ENCODE measurements at places on chromosomes 11 and 22.

DNA sequence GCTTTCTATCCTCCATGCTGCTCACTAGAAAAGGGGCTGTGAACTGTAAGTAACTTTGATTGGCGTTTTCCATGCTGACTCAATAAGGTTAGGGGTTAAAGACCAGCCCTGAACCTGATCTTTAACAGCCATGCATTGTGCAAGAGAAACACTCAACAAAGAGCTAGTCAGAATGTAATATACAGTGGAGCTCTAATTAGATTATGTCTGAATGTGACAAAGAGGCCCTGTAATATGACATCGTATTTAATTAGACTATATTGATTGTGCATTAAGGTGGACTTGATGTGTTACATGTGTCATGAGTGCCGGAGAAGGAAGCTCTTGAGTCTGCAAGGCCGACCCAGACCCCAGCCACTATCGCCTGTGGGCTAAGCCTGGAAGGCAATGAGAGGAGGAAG, 70.5 kb downstream of the PKNOX2 start:
- no peak for DNase-seq

- DNase-seq: no peak
Measured at GRCh38 chr11:27029966-27030365, 10.6 kb upstream of the BBOX1 start.

DNA sequence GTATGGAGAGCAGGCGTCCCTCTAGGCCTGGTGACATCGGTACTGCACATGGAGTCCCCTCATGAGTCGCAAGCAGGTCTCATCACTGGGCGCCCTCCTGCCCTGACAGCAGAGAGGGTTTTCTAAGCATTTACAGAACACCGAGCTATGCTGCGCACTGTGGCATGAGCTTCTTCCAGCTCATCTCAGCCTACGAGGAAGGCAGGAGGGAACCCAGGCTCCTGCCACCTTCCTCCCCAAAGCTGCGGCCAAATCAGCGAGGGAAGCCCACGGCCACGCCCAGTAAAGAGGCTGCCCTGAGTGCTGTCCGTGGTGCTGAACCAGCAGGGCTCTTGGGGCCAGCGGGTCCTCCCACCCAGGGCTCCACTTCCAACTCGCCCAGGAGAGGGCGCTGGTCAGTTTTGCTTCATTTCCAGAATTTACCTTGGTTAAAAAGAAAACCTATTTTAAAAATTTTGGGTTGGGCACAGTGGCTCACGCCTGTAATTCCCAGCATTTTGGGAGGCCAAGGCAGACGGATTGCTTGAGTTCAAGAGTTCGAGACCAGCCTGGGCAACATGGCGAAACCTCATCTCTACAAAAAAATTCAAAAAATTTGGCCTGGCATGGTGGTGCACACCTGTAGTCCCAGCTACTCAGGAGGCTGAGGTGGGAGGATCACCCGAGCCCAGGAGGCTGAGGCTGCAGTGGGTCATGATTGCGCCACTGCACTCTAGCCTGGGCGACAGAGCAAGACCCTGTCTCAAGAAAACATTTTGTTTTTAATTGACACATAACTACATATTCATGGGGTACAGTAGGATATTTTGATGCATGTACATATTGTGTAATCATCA, 34.2 kb downstream of the PHF21B start:
- peak; percentile 2 for DNase-seq

DNA sequence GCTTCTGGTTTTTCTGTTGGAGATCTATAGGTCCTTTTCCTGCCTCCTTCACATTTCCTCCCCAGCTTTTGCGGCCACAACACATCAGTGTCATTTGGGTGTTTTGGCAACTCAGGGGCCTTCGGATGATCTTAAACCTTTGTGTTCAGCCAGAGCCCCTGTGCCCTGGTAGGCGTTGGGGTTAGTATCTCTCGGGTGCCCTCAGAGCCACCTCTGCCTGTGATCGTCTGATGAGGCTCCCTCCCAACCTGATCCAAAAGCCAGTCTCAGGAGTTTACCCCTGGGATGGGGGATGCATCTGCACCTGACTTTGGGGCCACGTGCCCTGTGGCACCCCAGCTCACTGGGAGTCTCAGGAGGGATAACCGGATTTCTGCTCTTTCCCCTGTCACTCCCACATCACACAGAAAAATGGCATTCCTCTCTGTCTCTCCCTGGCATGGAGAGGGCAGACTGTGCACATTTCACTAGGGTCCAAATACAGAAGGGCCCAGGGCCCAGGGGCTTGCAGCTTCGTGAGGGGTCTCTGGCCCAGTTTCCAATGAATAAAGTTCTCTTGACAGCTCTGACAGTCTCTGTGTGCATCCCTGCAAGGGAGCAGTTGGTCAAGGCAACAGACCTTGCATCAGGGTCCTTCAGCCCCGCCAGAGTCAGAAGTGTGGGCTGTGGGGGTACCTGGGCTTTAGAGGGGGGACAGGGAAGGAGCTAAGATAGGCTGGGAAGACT, 2.6 kb downstream of the RNF26 start:
- no peak for DNase-seq

DNA sequence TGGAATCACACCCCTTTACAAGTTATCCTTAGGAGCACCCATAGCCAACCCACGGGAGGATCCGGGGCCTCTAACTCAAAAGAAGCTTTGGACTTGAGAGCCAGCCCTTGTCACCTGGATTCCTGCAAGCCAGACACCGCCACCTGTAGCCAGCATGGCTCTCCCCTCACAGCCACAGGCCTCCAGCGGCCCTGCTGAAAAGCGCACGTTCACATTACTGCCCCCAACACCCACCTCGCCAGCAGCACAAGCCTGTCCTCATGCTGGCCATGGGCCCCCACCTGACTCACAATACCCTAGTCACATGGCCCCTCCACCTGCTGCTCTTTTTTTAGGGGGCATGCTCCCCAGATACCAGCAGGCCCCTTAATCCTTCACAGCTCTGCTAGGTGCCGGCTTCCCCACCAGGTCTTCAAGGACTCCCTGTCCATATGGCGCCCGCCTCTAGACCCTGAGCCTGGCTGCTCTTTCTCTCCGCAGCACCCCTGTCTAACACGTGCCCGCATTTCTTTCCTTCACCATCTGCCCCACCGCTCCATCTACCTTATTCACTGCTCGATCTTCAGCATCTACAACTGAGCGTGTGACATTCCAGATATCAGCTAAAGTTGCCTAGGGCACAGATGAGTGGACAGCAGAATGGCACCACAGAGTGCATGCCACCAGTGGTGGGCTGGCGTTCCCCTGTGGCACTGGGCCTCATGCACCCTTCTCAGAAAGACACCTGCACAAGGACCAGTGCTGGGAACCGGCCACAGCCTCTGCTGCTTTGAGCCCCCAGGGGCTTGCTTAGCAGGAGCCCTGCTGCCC, 6.6 kb downstream of the CARS1 start:
- DNase-seq: no peak

DNA sequence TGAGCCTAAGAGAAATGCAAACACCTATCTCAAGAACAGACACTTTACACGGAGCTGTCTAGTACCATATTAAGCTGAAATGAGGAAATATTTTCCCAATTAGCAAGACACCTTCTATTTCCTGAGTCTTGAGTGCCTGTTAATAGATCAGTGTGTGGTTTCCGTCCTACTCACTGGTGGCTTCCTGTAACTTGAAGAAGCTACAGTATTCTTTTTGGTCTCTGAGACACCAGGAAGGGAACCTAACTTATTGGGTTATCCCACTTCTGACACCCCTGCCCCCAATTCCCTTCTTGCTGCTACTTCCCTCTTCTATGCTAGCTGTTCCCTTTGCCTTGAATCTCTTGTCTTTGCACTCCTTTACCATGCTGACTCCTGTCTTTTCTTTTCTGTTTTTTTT, 92.7 kb downstream of the FDX1 start:
- no peak for DNase-seq

- DNase-seq: no peak
Measured at GRCh38 chr11:121412711-121413415, 39.3 kb upstream of the SORL1 start.

DNA sequence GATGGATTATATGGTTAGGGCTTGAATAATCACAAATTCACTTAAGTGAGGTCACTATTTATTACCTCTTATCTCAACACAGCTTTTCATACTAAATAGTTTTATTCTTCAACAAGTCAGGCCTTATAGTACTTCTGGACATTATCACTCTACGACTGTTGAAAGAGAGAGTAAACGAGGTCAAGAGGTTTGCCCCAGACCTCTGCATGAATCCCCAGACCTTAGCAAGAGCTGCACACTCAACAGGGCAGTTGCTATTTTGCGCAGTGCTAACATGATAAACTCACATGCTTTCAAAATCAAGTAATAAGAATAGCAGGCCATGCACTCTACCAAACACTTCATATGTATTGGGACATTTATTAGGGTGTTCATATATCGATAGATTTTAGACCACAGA, 60.5 kb downstream of the DDI1 start:
- DNase-seq: no peak

DNA sequence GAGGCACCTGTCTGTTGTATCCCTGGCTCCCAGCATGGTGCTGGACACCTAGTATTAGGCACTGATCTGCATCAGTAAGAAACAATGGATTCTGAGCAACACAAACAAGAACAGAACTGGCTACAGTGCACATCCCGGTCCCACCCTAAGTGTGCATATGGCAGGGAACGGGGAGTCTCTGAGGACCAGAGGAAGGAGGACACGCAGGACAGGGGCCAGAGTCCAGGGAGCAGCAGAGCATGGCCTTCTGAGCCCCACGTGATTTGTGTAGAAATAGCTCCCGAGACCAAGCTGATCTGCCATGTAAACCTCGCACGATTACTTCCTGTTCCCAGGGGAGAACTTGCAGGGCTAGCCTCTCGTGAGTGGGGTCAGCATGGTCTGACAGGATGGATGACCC, 12.7 kb upstream of the SNX32 start:
- DNase-seq: no peak

GRCh38 chr22:36379593-36380361, 8.0 kb downstream of the MYH9 start:
- DNase-seq: no peak

GRCh38 chr11:89495951-89496350, 4.8 kb upstream of the NOX4 start:
- DNase-seq: no peak

DNA sequence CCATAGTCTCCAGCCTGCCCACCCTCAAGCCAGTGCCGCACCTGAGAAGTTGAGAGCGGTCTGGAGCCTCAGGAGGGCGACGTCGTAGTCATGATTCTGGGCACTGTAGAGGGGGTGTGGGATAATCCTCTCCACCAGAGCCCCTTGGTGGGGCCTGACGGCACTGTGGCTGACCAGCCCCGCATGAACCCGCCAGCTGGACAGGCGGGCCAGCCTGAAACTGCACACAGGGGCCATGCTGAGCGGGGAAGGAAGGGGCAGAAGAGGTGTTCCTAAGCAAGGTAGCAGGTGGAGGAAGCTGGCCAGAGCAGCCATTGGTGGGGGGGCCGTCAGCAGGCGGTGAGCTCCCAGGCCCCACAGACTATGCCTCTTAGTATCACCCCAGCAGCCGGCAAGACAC, 13.1 kb downstream of the TMPRSS5 start:
- DNase-seq: no peak

DNA sequence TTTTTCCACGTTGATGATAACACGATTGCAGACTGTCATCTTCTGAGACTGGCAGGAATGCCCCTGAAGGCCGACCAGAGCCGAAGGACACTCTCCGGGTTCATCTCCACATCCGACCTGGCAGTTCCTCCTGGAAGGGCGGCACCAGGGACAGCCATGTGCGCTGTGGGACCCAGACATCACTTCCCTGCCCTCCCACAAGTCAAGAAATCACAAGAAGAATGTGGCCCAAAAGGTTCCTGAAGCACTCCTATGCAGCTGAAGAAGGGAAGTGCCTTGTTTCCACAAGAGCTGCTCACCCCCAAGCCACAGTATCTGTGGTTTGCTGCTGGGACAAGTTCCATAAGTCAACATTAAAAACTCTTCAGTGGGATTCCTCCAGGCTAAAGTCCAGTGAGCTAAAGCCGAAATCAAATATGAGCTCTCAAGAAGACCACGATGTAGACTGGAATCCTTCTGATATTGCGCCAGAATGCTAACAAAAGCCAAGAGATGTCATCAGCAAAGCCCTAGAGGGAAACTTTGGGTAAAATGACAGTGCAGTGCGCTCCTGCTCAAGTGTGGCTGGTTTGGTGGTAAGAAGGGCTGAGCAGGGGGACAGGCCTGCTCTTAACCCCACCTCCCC, 21.2 kb downstream of the PACSIN2 start:
- DNase-seq: no peak

GRCh38 chr11:21511835-21512440, 680.9 kb upstream of the ANO5 start:
- no peak for DNase-seq

DNA sequence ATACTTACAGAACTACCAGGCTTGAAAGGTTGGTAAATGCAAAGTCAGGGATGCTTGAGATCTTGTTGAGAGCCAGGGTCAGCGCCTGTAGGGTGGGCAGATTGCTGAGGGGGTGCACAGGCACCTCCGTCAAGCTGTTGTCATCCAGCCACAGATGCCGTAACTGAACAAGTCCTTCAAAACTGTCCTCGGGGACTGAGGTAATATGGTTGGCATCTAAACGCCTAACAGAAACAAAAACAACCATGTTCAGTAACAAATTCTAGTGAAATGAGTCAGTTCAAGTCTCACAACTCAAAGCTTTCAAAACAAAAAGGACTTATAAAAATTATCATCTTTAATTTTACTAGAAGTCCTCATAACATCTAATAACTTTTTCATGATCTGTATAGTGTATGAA, 22.2 kb upstream of the CCDC34 start:
- DNase-seq: no peak

DNA sequence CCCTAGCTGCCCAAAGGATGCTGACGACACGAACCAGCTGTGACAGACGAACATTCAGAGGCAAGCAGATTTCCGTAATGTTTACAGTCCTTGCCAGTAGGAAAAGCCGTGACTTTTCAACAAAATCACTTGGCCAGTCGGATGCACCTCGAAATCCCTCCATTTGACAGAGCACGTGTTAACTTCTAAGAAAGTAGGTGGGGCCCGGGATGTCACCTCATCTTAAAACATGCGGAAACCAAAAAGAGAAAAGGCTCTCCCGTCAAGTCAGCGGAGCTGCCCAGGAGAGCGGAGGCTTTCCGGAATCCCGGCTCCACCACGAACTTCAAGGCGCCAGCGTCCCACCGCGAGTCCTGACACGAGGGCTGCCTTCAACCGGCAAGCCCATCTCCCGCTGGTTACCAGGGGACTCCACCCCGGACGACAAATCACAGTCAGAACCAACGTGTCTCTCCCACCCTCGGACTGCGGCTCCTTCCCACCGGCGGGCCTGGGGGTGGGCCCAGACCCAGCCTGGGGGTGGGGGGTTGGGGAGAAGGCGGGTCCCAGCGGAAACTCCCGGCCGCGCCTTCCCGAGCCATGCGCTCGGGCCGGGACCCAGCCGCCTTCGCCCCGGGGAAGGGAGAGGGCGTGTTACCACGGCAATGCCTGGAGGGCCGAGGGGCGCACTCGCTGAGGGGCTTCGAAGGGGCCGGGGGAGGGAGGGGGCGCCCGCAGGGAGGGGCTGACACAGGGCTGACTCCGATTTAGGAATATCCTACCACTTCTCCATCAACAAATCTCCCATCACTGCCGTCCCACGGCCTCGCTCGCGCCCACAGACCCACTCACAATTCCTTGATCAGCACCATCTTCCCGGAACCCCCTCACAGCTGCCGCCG, 475 bp downstream of the PITPNB start:
- DNase-seq: peak; percentile 46
